ENCODE measurements at places on chromosomes 5 and 9.

- peak; percentile 87 for DNase-seq
Observed at GRCh38 chr9:77177143-77177893, at the start of gene VPS13A. TSS of gene VPS13A (plus strand) at chr9:77177534. CDS start at chr9:77177705, 171 bp downstream.

- DNase-seq: no peak
Observed at GRCh38 chr5:60540856-60541805, 158.8 kb downstream of the DEPDC1B start.

DNA sequence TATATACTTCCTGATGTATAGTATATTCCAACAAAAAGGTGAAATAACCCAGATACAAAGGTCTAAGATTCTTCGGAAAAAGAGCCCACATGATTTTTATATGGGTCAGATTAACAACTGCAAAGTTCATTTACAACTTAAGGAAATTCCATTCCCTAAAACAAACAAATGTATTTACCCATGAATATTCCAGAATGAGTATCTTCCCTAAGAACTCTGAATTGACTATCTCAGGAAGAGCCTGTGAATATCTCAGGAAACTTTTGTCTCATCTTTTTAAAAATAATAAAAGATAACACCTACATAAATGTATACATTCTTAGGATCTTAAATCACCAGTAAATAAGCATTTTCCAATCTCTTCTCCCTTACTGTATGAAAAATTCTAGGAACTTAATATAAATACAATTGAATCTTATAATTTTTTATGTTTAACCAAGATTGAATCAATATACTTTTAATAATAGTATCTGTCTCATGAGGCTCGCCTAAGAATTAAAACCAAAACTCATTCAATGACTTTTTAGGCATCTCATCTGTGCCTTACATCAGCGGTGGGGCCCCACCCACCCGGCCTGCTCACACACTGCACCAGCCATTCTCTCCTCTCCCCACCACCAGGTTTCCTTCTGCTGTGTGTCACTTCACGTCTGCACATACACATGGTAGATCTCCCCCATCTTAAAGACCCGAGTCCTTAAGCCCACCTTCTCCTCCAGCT, 78.1 kb downstream of the RAPGEF1 start:
- DNase-seq: no peak

GRCh38 chr5:59038798-59039295, 456.0 kb downstream of the RAB3C start:
- no peak for DNase-seq

GRCh38 chr9:134800791-134801339, 79.7 kb upstream of the FCN2 start:
- no peak for DNase-seq

DNA sequence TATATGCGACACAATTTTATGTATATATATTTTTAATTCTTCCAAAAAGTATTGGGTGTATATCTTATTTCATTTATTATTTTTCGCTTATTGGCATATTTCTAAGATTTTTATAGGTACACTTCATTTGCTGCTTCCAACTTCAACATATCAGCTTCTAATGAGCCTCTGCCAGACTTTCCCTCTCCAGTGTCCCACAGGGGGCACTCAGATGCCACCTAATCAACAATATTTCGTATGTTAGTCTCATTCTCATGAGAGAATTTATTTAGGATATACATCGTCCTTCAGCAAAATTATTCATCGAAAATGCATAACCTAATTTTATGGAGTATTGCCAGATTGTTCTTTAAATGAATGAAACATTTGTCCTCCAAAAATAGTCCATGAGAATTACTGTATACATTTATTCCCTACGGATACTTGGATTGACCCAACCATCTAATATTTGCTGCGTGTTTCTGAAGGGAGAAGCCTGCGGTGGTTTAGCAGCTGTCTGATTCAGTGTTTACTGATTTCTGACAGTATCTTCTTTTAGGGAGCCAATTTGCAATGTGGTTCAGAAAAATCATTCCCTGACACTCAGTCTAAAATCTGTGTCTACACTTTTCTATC, 100.6 kb upstream of the SELENOP start:
- peak; percentile 39 for DNase-seq

DNA sequence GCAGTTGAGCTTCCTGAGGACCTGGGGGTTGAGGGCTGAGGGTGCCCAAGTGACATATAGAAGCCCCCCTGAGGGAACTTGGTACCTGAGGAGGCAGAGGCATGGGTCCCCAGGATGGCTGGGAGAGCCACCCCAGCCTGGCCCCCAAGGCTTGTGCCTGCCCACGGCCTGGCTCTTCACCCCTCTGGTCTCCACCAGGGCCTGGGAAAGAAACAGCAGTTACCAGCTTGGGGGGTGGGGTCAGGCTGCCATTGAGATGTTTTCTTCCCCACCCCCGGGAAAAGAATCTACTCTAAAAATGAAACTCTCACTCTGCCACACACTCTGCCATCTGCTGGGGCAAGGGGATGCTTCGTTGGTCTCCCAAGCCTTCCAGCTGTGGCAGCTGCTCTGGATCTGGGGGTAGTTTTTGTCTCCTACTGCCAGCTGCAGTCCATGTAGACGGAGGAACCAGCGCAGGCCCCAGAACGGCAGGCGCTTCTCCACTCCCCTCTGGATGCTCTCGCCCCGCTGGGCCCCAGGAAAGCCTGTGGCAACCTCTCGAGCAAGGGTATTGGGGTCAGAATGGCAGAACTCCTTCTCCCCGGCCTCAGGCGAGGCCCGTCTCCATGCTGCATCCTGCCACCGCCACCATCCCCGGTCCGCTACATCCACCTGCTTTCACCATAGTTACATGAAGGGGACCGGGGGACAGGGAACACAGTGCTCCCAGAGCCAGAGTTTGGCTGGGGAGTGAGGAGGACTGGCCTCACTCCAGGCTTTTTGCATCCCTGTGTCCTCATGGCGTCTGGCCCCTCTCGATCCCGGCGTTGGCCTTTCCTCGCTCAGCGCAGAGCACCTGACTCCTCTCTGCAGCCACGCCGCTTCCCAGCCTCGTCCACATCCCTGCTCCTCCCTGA, 123.5 kb downstream of the DAB2IP start:
- DNase-seq: no peak

DNA sequence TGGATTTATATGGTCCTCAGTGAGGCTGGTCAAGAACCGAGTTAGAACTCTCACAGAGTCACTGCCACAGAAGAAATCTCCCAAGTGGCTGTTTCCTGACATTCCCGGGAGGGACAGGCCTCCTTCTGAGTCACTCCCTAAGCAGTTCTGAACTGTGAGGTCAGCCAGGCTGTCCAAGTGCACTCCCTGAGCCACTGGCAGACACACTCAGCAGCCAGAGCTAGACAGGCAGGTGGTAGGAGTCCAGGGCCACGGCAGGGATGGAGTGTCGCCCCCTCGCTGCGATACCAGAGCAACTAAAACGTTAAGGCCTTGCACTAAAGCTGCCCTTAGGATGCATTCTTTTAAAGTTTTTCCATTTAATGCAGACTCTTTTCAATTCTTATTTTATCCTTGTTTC, 3.4 kb downstream of the IL4 start:
- DNase-seq: peak; percentile 63

GRCh38 chr5:116380621-116381020, 194.0 kb downstream of the SEMA6A start:
- DNase-seq: no peak

- DNase-seq: no peak
Observed at GRCh38 chr5:133876266-133876665, 92.2 kb downstream of the C5orf15 start.

DNA sequence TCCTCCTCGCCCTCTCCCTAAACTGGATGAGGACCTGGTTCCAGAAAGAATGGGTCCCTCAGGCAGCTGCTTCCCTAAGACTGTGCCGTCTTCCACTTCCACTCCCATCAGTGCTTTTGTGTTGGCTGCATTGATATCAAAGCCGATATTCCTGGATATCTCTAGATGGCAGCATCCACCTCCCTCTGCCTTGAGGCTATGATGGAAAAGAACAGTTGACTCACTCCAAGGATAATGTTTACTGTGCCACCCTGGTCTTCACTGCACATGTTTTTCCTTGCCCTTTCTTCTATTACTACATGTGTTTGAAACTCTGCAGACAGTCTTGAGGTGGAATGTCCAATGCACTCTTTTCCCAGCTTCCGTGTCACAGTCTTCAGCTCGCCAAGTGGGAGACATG, 211.6 kb downstream of the MAST4 start:
- DNase-seq: peak; percentile 72

DNA sequence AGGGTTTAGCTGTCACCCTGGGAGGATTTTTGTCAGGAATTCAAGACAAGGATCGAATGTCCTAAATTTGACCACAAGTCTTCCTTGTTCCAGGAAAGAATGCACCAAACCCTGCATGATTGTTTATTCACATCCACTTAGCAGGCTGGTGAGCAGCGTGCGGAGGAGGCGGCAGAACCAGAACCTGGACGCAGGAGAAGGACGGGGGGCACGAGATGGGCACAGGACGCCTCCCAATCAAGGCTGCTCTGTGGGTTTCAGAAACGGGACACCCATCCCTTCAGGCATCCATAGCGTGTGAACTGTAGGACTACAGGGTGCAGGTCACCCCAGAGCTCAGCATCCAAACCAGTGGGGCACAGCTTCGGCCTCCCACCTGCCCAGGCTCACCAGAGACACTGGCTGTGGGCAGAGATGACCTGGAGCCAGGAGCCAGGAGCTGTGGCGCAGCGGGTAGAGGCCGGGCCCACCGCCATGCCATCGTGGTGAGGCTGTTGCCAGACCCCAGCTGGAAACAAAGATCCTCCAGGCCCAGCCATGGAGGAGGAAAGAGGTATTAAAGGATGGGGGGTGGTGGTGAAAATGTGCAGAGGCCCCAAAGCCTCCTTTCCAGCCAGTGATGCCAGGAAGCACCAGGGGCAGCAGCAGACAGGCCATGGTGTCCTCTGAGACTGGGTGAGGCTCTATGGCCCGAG, 32.3 kb upstream of the ADAMTS2 start:
- DNase-seq: peak; percentile 76

GRCh38 chr9:6382681-6383080, 30.3 kb upstream of the UHRF2 start:
- peak; percentile 39 for DNase-seq

- no peak for DNase-seq
Observed at GRCh38 chr5:148909766-148910165, 83.4 kb downstream of the ADRB2 start.

GRCh38 chr5:117143406-117143805, 568.8 kb upstream of the SEMA6A start:
- DNase-seq: no peak

DNA sequence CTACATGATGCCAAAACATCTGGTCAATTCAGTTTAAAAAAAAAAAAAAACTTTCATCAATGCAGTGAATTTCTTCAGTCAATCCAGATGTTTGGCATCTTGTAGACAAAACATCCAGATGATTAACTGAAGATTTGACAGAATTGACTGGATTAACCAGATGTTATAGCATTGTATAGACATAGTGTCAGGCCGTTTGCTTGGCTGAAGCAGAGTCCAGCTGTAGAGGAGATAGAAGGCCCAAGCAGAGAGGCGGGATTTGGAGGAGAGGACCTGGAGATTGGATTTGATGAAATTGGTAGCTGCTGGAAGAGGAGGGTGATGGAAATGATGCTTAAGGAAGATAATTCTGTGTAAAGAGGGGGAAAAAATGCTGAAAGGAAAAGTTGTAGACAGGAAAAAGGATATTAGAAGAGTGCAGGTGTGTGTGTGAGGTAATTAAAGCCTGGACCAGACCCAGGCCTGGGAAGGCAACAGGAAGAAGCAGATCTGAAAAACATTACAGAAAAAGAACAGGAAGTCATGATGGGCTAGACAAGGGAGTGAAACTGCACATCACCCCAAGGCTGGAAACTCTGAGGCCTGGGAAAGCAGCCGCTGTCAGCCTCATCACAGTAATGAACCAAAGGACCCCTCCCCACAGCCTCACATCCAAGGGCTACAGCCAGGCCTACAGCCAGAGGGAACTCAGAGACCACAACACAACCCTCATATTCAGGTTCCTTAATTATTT, 258.3 kb downstream of the CWC27 start:
- no peak for DNase-seq

DNA sequence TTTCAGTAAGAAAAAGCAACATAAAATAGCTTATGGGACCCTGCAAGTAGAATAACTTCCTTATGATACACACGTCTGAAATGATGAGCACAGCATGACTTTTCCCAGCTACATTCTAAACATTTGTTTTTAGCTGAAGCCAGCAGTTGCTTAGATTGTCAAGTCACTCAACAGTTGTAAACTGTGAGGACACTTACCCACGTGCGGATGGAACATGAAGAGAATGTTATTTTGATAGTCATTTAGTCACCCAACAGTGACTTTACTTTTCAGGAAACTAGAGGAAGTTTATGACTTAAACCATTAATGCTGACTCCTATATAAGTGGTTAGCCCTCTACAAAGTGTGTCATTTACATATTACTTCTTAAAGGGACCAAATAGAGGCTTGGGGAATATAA, 3.0 kb downstream of the HACD4 start:
- DNase-seq: no peak

DNA sequence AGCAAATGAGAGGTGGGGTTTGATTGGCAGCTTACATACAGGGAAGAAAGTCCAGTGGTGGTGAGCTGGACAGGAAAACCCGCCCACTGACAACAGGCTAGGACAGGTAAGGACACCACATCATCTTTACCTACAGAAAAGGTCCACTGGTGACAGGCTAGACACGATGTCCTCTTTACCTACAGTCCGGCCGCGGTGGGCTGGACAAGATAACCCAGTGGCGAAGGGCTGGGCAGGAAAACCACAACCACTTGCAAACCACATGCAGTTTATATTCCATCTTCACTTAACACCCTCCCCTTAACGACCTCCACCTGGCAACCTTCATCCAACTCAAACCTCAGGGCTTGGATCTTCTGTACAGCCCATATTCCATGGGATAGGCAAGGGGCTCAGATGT, 5.0 kb upstream of the NIPAL4 start:
- no peak for DNase-seq

GRCh38 chr9:94148419-94148818, 64.2 kb downstream of the PTPDC1 start:
- DNase-seq: no peak

DNA sequence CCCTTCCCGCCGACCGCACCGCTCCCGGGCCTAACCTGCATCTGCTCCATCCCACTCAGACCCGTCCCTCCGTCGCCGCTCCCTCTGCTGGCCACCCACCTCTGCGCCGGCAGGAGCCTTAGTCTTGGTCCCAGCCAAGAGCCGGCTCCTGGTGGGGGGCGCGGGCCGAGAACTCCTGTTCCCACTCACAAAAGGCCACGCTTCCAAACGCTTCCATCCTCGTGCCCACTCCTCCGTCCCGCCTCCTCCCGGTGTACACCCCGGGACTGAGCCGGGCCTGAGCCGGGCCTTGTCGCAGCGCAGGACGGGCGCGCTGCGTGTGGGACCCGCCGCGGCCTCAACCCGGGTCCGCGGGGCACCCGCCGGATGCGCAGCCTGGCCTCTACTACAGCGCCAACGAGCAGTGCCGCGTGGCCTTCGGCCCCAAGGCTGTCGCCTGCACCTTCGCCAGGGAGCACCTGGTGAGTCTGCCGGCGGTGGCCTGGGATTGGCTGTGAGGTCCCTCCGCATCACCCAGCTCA, 7.5 kb downstream of the ADAMTS13 start:
- no peak for DNase-seq

DNA sequence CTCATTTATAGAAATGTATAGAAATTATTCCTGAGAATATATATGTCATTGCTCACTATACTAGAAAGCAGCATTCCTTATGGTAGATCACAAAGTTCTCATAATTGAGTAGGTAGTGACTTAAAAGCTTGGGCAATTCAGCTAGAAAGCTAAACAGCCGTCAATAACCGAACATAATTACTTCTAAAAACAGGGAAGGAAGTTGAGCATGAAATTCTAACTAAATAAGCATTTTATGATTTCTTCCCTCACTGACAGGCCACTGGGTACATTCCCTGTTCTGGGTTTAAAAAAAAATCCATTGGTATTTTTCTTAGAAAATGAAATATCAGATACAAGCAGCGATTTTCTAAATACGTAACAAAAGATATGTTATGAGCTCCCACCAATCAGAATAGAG, 91.1 kb upstream of the DAB2 start:
- no peak for DNase-seq

GRCh38 chr9:128627906-128628305, 28.7 kb downstream of the DYNC2I2 start:
- no peak for DNase-seq

Data from fibroblast of gingiva (primary cell).